ENCODE measurements at places on chromosomes 11 and 22.
A peak's percentile ranks its signal among the peaks of the same experiment; 100 is the strongest.

GRCh38 chr11:112859787-112860186 lies 101.4 kb upstream of the NCAM1 start:
- no peak for DNase-seq

DNA sequence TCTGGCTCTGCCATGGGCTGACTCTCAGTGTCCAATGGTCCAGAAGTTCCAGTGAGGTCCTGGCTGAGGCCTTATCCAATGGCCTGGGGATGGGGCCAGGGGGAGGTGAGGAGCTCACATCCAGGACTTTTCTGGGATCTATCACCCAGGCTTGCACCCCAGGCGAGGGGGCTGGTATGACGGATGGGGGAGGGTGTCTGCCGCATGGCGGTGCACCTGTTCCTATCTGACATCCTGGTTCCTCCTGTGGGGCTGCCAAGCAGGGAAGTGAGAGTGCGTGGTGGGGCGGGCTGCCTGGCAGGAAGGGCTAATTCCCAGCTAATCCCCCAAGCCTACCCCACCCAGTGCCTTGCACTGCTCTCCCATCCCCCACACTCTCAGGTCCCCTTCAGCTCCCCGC lies 102.1 kb downstream of the NECTIN1 start:
- DNase-seq = no peak

DNA sequence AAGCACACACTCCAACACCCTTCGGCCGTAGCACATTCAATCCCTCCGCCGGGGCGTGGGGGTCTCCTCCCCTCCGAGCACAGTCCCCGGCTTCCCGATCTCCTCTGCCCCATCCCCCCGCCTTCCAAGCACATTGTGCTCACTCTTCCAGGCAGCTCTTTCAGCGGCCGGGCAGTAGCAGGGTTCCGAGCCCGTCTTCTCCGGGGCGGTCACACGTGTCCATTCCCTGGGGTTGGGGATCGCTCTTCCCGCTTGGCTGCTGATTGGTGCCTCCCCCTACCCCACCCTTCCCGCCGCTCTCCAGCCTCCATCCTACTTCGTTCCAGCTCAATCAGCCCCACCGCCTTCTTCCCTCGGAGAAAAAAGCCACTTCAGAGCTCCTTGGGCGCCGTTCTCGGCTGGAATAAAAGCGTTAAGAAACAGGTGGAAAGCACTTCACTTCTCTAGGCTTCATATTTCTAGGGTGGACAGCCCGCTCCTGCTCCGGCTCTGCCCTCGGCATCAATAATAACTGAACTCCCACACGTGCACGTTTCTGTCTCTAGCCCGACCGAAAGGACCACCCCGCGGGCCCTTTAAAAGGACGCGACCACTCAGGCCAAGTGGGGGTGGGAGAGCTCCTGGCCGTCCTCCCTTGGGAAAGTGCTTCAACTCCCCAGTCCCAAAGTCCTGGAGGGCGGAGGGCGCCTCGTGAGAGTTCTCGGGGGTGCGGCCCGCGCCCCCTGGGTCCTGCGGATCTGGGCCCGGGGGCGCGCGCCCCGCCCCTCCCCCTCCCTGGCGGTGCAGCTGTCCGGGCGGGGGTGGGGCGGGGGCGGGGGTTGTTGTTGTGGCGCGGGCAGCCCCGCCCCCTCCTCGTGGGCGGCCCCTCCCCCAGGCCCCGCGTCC lies 464 bp upstream of the CECR2 start:
- peak; percentile 28 for DNase-seq

- DNase-seq = no peak
Measured at GRCh38 chr11:122421702-122422101, 233.8 kb upstream of the UBASH3B start.

GRCh38 chr11:23778971-23779370 lies 717.9 kb upstream of the LUZP2 start:
- no peak for DNase-seq

GRCh38 chr11:110989428-110990133 lies 255.9 kb upstream of the POU2AF2 start:
- no peak for DNase-seq

- no peak for DNase-seq
Measured at GRCh38 chr11:35363854-35364780, 55.2 kb downstream of the SLC1A2 start.

GRCh38 chr11:133020372-133020714 lies 512.0 kb downstream of the OPCML start:
- DNase-seq = no peak

DNA sequence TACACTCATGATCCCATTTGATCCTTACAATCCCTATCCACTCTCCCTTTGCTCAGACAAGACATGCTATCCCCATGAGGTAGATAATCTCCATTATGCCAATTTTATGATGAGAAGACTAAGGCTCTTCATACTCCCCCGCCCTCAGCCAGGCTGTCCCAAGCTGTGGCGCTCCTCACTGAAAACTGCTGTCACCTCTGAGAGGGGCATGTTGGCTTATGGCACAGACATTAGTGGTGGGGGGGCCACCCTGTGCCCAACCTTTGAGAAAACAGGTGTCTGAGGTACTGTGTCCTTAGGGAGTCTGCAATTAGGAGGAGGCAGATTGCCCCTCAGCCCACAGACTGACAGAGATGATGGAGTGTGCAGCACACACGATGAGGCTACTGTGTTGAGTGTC lies 2.4 kb downstream of the DDTL start:
- DNase-seq = no peak

- DNase-seq = no peak
Measured at GRCh38 chr11:110903830-110904229, 191.6 kb upstream of the ARHGAP20 start.

DNA sequence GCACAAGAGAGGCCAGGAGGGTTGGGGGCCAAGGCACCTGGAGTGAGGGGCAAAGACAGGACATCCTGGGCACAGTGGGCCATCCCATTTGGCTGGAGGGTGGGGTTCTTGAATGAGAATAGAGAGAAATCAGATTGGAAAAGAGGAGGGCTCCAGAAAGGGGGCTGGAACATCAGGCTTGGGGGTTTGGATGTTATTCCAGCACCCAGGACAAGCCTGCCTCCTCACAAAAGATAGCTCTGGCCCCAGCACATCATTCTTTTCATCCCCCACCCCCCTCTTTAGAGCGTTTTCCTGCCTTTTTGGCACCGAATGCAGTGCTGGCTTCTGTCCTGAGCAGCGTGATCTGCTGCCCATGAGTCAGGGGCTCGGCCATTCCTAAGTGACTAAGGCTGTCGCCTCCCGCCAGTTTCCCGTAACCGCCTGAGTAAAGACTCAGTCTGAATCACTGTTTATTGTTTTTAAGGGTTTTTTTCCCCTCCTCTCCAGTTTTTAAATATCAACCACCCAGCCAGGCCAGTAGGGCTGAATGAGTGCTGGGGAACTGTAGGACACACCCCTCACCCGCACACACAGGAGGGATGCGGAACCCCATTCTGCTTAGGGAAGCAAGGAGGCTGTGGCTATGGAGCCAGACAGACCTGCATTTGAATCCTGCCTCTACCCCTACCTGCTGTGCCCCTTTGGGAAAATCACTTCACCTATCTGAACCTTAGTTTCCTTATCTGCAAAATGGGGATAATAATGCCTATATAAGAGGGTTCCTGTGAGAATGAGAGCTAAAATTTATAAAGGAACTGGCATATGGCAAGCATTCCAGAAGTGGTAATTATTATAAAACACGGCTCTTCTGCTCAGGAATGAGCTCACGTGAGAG lies 32.4 kb upstream of the NAV2 start:
- DNase-seq = no peak

GRCh38 chr11:124724979-124725718 lies 14.6 kb upstream of the NRGN start:
- DNase-seq = no peak

DNA sequence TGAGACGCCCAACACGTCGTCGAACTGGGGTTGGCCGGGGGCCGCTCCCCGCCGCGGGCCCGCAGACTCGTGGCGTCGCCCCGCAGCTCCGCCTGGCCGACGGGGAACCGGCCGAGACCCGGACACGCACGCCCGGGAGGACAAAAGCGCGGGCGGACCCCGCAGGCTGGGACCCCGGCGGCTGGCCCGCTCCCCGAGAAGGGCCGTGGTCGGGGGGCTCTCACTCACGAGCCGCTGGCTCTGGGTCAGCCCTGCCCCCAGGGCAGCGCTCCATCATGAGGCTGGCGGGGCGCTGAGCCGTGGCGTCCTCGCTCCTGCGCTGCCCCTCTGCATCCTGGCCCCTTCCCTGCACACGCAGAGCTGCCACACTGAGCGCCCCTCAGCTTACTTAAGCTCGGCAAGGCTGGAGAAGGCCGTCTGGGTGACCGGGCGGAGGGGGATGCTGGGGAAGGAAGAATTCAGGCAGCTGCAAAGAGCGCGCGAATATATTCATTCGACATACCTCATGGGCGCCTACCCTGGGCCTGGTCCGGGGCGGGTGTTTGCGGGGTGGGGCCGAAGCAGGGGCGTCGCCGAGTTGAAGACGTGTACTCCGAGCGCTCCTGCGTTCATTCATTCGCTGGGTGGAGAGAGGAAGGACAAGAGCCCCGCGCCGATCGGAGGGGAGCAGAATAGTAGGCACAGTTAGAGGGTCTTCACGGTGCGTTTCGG lies 579 bp upstream of the CYB5R2 start:
- no peak for DNase-seq

- DNase-seq = peak; percentile 13
Measured at GRCh38 chr11:71420455-71421241, 27.5 kb downstream of the DHCR7 start.

DNA sequence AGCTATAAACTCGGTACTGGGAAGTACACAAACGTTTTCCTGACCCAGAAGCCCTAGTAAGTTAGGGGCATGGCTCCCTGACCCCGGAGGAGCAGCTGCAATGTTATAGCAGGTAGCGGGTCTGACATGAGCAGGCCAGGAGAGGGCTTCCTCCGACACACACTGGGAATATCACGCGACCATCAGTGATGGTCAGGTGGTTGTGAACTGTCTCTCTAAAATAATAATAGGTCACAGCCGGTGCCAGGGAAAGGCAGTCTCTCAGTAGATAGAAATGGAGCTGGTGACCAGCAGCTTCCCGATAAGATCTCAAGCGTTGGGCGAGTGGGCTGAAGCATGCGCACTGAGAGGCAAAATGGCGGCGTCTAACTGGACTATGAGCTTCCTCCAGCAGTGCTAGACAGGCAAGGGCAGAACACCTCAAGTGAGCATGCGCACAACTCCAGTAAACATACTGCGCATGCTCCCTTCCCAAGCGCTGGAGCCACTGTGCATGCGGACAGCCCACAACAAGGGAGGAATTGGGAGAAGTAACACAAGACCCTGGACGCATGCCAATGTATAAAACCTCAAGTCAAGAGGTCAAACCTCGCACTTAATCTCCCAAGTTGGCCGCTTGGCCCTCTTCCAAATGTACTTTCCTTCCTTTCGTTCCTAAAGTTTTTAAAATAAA lies 22.3 kb upstream of the TESMIN start:
- no peak for DNase-seq

DNA sequence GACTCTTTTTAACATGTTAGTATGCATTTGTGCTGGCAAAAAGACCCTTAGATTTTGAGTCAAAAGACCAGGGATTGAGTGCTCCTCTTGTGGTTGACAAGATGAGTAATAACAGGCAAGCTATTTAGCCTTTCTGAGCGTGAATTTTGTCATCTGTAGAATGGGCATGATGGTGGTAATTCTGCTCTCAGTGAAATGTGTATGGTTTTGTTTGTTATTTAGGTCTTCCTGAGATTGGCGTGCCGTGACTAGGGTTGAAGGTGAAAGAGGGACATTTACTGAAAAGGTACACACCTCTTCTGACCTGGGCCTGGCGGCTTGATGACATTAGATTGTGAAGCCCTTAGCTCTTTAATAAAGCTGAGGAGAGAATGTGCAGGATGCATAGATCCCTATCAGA lies 8.4 kb upstream of the CEP295 start:
- no peak for DNase-seq

DNA sequence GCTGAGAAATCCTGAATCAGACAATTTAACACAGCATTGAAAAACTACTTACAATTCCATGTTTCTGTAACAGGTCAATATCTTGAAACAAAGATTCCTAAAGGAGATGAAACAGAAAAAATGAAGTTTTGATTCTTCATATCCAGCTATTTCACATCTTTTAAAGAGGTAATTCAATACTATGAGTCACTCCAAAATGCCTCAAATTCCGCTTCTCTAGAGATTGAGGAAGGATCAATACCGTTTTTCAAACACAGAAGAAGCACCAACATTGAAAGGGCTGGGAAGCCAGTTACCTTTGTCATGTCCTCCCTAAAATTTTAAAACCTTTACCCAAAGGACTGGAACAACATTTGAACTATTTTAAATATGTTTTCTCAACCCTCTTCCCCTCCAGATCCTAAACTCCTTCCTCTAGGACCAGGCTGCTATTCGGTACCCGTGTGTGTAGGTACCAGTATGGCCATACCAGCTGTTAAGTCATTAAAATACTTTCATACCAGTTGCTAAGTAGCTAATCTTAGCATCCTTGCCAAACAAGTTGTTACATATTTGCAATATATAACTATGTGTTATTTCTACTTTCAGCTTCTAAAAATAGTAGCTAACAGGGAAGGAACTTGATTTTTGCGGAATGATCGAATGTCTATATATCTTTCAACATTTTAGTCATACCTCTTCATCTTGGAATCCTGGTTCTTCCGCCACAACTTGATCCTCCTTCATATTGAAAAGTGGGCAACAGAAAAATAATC lies 2.3 kb downstream of the DMC1 start:
- DNase-seq = no peak

- DNase-seq = no peak
Measured at GRCh38 chr22:33923033-33923432, 2.8 kb upstream of the LARGE1 start.

DNA sequence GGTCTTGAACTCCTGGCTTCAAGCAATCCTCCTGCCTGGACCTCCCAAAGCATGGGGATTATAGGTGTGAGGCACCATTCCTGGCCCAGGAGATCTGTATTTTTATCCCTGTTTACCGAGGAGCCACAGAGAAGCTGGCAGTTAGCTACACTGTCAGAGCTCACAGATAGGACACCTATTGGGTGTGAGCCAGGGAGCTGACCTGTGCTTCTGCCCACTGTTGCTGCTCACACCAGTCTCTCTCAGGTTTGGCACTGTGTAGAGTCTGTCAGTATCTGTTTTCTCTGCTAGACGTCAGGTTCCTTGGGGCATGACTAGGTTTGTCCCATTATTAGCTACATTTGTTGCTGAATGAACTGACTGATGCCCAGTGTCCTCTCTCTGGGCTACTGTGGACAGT lies 17.5 kb downstream of the PPP6R2 start:
- DNase-seq = no peak

DNA sequence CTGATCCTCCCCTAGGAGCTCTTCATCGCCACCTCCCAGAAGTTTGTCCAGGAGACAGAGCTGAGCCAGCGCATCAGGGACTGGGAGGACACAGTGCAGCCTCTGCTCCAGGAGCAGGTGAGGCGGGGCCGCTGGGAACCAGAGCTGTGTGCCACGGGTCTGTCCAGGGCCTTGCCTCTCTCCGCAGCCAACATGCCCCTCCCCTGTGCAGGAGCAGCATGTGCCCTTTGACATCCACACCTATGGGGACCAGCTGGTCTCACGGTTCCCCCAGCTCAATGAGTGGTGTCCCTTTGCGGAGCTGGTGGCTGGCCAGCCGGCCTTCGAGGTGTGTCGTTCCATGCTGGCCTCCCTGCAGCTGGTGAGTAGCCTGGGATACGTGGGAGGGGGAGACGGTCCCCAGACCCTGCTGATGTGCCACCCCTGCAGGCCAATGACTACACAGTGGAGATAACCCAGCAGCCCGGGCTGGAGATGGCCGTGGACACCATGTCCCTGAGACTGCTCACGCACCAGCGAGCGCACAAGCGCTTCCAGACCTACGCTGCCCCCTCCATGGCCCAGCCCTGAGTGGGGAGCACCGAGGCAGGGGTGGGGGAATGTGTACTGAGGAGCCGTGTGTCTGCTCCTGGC lies 2.5 kb downstream of the SCO2 start:
- no peak for DNase-seq

All from NCI-H1417 treated with DMSO at 0.1 percent for 48 hours (cell line).